ENCODE measurements at places on chromosomes 1 and 21. TPM values are rescaled to one million over a fixed set of nuclear protein-coding genes. Genes with fewer than 3 reads are reported as not detected.

Gene LGR6
- total RNA-seq = not detected

Gene CD164L2
- not detected for total RNA-seq

Gene INSRR
- not detected for total RNA-seq

Gene NMNAT2
- total RNA-seq = 2.4 TPM

Gene GBP6
- not detected for total RNA-seq

Gene LAX1
- not detected for total RNA-seq

Gene SPRR3
- not detected for total RNA-seq

Gene TPTE
- total RNA-seq = not detected

Gene NCF2
- 0.19 TPM for total RNA-seq

Gene PALMD
- total RNA-seq = 56.5 TPM

Measured in LHCN-M2 (cell line).